Stromal cell of bone marrow (primary cell): ENCODE measurements at places on chromosomes 6 and 20.

GRCh38 chr6:11667876-11668275 lies 110.7 kb downstream of the ADTRP start:
- DNase-seq = no peak

DNA sequence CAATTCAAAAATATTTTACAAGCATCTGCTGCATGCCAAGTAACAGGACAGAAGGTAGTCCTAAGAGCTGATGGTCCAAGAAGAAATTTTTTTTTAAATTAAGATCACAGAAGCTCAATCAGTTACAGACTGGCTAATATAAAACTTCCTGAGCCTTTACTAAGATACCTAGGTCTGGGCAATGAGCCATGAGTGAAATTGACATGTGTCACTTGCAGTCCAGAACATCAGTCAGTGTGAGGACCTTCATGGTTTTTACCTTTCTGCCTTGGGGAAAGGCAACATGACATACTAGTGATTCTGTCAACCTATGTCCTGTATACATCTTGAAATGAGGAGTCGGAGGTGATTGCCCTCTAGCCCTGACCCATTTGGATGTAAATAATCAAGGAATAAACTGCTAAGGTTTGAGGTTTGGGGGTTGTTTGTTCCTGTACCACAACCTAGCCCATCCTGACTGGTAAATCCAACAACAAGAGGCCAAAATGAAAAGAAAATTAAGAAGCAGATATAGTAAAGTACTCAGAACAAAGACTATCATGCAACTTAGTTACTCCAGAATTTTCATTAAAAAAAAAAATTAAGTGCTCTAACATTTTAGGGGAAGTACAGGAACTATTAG lies 70.0 kb downstream of the CNKSR3 start:
- no peak for DNase-seq

DNA sequence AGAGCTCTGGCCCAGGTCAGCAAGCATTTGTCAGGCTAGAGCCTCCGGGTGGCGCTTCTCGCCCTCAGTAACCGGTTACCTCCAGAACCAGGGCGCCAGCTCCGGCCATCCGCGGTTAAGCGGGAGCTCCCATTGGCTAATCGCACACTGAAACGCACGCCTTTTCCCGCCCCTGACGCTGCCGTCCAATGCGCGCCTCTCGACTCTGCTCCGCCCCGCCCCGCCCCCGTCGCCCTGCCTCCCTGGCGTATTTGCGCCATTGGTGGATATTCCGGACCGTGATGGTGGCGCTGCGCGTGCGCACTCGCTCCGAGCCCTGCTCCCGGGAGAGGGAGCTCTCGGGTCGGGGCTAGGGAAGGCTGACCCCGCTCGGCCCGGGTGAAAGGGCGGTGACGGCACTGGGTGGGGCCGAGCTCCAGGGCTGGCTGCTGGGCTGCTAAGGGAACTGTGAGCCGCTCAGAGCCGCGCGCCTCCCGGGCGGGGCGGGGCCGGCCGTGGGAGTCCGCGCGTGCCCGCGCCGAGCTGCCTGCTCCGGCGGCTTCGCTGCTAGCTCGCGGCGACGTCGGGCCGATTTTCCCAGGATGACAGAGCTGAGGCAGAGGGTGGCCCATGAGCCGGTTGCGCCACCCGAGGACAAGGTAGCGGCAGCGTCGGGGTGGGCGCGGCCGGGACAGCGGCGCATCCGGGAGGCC lies at the start of gene CDS2:
Gene CDS2, plus strand, starts transcription at position 497 of the 692 bp plus-strand sequence. Its CDS starts 85 bp downstream, at position 582.
- peak; percentile 97 for DNase-seq

DNA sequence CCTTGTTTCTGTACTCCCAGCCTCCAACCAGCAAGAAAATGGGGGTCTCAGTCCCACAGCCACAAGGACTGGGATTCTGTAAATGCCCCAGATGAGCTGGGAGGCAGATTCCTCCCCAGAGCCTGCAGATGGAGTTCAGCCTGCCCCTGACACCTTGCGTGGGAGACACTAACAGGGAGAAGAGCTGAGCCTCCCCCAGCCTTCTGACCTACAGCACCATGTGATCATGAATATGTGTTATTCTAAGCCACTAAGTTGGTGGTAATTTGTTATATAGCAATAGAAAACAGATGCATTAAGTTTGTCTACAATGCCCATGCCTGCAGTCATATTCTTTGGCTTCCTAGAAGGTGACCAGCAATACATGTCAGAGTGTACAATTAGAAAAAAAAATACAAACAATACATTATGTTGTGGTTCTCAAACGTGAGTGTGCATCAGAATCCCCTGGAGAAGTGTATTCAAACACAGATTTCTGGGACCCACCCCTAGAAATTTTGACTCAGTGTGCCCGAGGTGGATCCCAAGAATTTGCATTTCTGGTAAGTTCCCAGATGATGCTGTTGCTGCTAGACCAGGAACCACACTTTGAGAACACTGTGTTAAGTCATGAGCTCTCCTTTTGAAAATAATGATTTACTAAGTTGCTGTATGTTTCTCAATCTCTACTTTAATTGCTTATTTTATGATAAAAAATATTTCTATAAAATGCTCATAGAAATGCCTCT lies 39.9 kb downstream of the SLC22A3 start:
- no peak for DNase-seq

DNA sequence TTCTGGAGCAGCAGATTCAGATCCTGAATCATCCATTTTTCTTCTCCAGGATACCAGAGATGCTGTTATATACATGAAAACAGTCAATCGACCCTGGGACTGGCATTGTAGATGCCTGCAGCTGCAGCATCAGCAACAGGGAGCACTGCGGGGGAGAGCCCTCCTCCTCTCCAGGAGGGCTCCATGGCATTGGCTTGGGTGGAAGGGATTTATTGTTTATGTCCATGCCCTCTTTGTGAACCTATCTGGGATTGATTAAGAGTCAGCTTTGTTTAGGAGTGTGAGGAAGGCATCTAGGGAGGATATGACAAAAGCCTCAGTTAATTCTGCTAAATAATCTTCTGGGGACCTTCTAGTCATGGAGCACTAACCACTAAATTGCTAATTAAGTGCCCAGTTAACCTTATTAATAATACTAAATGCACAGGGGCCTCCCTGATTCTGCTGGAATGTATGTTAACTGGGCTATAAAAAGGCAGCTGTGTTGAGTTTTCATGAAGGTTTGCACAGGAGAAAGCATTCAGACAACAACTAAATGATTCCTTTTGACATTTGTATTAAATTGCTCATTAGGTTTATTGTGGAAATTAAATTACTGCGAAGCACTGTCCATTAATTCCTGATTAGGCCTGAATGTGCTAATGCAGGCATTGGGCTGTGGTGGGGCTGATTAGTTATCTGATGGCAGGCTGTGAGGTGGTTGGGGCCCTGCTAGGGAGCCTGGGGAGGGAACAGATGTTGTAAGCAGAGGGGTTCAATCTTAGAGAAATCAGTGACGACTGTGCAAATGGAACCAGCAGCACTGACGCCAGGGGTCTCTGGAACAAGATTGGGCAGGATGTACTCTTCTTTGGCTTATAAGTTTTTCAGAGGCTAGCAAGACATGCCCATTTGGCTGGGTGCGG lies 57.6 kb downstream of the IMPG1 start:
- no peak for DNase-seq

DNA sequence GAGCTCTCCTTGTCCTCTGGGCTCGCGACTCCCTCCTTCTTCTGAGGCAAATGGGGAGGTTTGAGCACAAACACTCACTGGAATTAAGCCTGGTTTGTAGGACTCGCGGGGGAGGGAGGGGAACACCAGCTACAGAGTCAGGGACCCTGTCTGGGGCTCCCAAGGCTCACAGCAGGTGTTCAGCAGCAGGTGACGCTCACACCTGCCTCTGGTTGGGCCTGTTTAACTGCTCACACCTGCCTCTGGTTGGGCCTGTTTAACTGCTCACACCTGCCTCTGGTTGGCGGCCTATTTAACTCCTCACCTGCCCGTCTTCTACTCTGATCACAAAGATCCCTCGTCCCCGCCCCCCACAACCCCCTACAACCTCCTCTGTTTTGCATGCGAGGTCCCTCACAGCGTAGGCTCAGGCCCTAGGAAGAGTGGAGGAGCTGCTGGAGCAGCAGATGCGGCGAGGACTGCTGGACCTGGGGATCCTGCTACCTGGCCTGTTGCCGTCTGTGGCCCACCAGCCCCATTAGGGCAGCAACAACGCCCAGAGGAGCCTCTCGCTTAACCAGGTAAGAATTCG lies 181.9 kb downstream of the ERMARD start:
- no peak for DNase-seq

GRCh38 chr6:117423754-117424153 lies 2.0 kb downstream of the ROS1 start:
- no peak for DNase-seq

DNA sequence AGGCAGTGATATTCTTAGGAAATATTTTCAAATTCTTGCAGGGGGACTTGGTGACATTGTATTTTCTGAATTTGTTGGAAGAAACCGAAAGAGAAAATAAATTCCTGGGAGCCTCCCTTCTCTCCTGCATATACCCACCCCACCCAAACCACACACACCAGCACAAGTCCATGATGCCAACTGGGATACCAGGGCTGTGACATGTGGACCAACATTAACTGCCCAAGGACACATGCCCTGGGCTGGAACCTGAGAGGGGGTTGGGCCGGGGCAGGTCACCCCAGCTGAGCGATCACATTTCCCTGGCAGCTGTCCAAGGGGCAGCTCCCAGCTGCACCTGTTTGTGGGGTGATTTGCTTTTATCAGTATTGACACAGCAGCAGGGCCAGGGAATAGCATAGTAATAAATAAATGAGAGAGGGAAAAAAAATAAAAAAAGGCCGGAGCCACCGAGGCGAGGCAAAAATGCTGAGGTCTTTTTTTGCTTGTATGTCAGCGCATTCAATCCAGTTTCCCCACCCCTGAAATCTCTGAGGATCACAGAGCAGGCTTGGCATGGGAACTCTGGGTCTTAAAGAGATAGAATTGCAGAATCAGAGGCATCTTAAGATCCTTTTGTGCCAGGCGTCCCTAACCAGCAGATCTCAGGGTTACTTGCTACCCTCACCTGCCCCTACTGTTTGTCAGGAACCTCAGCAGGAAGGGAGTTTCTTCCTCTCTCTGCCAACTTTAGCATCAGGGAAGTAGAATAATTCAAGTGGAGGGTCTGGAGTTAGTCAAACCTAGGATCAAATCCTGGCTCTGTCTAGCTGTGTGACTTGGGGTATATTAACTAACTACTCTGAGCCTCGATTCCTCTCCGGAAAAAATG lies 66.5 kb upstream of the PIM1 start:
- DNase-seq = peak; percentile 51

GRCh38 chr6:88378639-88379038 lies 212.5 kb upstream of the CNR1 start:
- DNase-seq = no peak

GRCh38 chr20:63765902-63766301 lies 26.3 kb downstream of the SLC2A4RG start:
- no peak for DNase-seq

- DNase-seq = no peak
These were observed 5.3 kb downstream of the KCNB1 start for GRCh38 chr20:49477200-49477599.

GRCh38 chr6:104705916-104706442 lies 153.7 kb downstream of the HACE1 start:
- DNase-seq = no peak

DNA sequence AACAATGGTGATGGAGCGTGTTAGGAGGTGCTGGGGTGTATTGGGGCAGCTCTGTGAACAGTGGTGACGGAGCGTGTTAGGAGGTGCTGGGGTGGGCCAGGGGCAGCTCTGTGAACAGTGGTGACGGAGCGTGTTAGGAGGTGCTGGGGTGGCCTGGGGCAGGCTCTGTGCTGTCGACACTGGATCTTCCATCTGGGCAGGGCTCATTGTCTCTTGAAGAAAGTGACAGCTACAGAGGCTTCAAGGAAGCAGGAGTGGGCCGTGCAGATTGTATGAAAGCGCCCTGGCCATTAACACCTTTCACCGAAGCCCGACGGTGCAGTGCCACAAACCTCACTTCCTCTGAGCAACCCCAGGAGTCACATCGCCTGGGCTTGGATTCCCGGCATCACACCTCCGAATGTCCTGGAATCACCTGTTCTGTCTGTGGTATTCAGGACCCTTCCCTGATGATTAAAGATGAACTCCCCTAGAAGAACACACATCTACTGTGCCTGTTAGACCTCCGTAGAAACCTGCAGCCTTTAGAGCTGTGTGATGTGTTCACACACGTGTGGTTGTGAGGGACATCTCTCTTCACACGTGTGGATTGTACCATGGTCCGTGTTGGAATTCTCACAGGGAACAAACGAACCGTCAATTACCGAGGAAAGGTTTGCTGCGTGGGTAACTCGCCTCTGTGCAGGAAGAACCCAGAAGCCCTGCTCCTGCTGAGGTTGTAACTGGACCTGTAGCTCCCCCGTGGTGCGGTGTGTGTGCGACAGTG lies 377.7 kb downstream of the THBS2 start:
- no peak for DNase-seq
